ENCODE measurements at places on chromosomes 16 and 17.

DNA sequence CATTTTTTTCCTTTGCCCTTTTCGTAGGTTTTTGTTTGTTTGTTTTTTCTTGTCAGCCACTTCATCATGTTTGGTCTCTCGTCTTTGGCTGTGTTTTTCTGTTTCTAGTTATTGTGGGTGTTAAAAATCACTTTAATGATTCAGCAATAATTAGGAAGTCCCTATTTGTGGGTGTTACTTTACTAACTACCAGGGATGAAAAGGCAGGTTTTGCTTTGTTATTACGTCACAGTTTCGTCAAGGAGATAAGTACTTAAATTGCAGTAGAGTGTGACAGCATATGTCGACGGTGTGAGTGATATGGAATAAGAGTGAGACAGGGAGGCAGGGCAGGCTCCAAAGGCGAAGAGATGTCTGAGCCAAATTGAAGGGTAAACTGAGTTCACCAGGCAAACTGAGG, 479.6 kb downstream of the WWOX start:
- DNase-seq: no peak

DNA sequence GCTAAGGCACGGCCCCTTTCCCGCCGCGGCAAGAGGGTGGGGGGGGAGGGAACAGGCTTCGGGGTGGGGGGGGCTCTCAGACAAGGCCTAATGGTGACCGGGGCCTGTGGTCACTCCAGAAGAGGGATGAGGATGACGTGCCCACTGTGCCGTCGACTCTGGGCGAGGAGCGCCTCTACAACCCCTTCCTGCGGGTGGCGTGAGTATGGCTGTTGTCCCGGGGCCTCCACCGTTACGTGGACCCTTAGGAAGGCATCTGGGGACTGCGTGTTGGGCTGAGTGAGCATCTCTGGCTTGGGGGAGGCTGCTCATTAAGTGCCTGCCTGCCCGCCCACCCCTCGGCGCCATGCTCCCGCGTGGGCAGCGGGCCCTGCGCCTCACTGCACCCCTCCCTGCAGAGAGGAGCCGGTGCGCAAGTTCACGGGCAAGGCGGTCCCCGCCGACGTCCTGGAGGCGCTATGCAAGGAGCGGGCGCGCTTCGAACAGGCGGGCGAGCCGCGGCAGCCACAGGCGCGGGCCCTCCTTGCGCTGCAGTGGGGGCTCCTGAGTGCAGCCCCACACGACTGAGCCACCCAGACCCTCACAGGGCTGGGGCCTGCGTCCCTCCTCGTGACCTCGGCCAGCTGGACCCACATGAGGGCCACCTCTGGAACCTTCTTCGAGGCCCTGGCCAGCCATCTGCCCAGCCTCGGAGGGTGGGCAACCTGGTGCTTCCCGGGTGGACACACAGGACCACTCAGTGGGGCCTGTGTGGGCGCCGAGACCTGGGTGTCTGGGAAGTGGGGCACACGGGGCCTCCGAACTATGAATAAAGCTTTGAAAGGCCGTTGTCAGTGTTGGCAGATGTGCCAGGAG, 2.2 kb downstream of the HAGHL start:
- DNase-seq: no peak

DNA sequence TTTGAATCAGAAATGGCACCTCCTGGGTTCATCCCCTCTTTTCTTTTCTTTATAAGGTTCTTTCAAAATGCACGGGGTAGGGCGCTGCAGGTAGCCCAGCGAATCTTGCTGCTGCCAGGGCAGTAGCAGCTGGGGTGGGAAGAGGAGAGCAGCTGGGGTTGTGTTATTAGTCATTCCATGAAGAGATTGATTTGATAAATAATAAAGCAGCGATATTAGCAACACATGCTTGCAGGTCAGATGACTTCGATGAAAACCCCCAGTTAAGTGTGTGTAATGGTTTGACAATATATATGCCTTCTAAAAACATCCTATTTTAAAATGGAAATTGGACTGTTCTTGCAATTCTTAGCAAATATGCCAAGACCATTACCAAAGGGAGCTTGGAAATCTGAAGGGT, 200.7 kb downstream of the CCDC182 start:
- DNase-seq: no peak

DNA sequence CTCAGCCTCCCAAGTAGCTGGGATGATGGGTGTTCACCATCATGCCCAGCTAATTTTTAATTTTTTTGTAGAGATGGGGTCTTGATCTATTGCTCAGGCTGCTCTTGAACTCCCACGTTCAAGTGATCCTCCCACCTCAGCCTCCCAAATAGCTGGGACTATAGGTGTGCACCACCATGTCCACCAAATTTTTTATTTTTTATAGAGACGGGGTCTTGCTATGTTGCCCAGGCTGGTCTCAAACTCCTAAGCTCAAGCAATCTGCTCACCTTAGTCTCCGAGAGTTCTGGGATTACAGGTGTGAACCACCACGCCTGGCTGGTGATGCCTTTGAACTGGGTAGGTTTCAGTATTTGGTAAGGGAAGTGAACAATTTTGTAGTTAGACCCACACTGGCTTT, 30.1 kb downstream of the FA2H start:
- DNase-seq: no peak

DNA sequence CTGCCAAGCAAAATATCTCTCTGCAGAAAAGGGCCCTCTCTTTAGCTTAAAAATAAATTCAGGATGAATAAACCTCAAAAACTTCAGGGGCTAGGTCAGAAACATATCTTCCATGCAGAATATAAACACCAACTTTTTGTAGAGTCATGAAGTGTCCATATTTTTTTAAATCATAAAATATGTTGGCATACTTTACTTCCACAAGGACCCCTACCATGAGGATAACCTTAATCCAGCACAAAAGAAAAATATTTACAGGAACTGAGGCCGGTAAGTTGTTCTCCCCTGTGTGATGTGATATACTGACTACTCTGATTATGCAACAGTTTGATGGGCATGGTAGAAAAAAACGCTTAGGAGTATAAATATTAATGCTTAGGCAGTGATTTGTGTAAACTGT, 264.8 kb upstream of the CDH11 start:
- no peak for DNase-seq

DNA sequence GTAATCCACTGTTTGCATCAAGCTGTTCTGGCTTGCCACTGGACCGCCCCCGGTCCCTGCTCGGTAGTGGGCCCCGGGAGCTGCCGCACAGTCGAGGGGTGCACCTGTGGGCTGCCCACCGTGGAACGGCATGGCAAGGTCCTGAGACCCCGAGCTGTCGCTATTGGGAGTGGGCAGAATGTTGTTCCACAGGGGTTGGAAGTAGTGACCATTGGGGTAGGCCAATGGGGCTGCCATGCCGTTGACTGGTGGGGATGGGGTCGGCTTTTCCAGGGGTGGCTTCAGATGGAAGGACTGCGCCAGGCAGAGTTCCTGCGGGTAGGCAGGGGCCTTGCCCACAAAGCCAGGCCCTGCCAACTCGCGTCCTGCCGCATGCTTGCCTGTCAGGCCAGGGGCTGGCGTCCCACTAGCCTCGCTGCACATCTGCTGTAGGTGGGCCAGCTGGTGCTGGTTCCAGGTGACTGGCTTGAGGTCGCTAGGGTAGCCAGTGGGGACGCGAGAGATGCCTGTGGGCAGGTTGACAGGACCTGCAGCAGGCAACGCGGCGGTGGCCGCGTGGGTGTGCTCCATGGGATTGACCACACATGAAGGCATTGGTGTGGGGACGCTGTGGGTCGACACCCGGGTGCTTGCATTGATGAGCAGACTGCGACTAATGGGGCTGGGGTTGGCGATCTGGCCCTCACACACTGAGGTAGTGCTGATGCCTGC, 14.8 kb downstream of the TRAF4 start:
- no peak for DNase-seq

DNA sequence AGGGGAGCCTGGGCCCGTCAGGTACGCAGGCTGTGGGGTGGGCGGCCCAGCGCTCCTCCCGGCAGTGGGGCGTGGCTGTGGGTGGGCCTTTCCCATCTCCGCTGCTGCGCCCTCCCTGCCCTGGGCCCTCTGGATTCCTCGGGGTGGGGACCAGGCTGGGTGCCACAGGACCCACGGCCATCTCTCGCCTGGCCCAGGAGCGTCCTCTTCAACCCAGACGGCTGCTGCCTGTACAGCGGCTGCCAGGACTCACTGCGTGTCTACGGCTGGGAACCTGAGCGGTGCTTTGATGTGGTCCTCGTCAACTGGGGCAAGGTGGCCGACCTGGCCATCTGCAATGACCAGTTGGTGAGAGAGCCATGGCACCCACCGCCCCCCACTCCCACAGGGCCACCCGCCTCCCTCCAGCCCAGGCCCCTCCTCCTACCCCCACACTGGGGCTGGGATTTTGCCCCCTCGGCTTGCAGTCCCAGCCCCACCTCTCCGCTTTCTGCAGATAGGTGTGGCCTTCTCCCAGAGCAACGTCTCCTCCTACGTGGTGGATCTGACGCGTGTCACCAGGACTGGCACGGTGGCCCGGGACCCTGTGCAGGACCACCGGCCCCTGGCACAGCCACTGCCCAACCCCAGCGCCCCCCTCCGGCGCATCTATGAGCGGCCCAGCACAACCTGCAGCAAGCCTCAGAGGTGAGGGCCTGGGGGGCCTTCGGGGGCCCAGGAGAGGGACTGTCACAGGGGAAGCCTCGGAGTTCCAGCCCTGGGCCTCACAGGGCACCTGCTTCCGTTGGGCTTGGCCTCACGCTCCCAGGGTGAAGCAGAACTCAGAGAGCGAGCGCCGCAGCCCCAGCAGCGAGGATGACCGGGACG, 17.2 kb downstream of the KATNB1 start:
- DNase-seq: no peak

- no peak for DNase-seq
Observed at GRCh38 chr17:46028981-46029565, 30.0 kb downstream of the STH start.

- no peak for DNase-seq
Observed at GRCh38 chr17:78120971-78121800, 7.4 kb downstream of the TMC6 start.
